ENCODE measurements at places on chromosomes 2 and 18.
A peak's percentile ranks its signal among the peaks of the same experiment; 100 is the strongest.

- DNase-seq: no peak
Observed at GRCh38 chr18:9506046-9506792, 30.9 kb downstream of the RALBP1 start.

DNA sequence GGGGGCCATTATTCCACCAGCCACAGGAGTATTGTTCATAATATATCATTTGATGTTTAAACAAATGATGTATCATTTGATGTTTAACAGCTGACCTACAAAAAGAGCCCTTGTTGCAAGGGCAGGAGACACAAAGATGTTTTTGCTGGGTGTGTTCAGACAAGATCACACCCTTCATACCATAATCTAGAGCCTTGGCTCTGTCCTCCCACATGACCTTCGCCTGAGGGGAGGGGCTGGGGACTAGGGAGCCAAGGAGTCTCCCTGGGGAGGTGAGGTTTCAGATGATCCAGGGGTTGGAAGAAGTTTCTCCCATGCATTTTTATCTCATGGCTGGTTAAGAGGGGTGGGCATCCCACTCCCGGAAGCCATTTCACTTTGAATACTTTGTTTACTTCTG, 33.5 kb downstream of the CDC42EP3 start:
- no peak for DNase-seq

DNA sequence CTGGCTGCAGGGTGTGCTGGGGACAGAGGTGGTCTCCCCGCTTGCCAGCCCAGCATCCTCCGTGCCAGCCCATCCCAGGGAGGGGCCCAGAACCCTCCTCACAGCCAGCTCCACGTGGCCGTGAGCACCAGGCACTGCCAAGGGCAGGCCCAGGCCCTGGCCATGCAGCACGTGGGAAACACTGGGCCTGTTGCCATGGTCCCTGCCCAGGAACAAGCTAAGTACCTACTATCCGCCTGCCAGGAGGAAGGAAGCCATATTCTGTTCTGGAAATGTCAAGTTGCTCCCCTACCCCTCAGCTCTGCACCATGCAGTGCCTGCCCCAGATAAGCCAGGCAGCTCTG, 250.6 kb downstream of the CYP26B1 start:
- DNase-seq: no peak

- DNase-seq: peak; percentile 41
Observed at GRCh38 chr2:137838255-137839092, 125.8 kb upstream of the HNMT start.

DNA sequence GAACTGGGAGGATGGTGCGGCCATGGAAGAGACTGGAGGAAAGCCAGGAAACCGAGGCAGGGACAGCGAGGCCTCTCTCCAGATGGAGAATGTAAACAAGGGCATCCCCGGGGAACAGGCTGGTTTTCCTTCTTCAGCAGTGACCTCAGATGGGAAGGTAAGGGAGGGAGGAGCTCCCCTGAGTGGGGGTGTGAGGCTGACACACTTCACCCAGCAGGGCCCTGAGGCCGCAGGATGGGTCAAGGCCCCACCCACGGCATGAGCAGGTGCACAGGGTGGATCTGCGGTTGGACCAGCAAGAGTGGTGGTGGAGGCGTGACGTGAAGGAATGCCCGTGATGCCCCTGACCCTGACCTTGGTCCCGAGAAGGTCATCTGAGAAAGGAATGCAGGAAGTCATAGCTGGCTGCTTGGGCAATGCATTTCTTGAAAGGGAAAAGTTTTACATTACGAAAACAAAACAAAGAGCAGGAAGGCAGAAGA, 48.1 kb downstream of the ADCY3 start:
- no peak for DNase-seq

- no peak for DNase-seq
Observed at GRCh38 chr2:2872713-2873449, 504.7 kb downstream of the EIPR1 start.

GRCh38 chr2:47056868-47057686, 98.0 kb downstream of the STPG4 start:
- no peak for DNase-seq

DNA sequence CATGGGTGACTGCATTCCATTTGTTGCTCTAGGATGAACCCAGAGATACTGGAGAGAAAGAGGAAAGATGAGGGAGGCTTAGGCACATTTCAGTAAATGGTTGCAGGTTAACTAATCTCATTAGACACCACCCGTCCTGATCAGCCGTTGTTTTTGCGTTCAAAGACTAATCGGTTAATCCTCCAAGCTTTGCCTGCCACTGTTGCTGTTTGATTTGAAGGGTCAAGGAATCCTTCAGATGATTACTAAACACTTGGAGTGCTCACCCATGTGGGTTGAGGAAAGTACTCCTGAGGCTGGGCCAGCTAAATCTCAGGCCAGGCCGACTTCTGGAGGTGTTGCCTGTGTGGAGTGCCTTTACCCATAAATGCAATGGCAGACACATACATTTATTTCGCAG, 8.6 kb downstream of the SH3RF3 start:
- no peak for DNase-seq

- DNase-seq: no peak
Observed at GRCh38 chr2:133993160-133993559, 260.7 kb upstream of the MGAT5 start.

DNA sequence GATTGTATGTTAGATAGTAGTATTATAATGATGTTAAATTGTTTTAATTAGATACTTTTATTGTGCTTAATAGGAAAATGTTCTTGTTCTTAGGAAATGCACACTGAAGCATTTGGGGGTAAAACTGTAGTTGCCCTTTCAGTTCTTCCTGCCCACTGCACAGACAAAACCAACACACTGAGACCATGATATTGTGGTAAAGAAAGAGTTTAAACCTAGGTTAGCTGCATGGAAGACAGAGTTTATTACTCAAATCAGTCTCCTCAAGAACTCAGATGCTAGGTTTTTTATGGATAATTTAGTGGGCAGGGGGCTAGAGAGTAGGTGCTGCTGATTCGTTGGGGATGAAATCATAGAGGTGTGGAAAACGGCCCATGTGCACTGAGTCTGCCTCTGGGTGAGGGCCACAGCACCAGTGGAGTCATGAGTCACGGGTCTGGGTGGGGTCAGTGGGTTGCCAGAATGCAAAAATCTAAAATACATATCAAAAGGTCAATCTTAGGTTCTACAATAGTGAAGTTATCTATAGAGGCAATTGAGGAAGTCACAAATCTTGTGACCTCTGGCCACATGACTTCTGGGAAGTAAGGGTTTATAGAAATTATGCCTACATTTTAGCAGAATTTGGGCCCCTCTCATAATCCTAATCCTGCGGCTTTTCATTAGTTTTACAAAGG, 283.4 kb upstream of the FBXO11 start:
- DNase-seq: no peak

GRCh38 chr18:3761266-3761665, 311.3 kb downstream of the TGIF1 start:
- no peak for DNase-seq

DNA sequence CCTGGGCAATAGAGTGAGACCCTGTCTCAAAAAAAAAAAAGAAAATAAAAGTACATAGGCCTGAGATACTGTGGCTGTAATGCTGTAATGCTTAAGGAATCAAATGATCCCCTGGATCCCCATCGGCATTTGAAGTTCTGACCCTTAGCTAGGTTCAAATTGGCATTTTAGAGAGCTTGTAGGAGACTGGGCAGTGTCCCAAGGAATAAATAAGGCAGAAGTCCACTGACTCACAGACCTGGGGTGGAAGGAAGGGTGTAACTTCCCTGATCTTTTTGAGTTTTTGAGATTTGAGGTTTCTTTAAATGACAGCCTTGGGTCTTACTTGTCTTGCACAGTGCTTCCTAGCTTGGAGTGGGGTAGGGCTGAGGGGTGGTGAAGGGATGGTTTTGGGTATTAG, 553.7 kb downstream of the SLC4A3 start:
- DNase-seq: no peak

DNA sequence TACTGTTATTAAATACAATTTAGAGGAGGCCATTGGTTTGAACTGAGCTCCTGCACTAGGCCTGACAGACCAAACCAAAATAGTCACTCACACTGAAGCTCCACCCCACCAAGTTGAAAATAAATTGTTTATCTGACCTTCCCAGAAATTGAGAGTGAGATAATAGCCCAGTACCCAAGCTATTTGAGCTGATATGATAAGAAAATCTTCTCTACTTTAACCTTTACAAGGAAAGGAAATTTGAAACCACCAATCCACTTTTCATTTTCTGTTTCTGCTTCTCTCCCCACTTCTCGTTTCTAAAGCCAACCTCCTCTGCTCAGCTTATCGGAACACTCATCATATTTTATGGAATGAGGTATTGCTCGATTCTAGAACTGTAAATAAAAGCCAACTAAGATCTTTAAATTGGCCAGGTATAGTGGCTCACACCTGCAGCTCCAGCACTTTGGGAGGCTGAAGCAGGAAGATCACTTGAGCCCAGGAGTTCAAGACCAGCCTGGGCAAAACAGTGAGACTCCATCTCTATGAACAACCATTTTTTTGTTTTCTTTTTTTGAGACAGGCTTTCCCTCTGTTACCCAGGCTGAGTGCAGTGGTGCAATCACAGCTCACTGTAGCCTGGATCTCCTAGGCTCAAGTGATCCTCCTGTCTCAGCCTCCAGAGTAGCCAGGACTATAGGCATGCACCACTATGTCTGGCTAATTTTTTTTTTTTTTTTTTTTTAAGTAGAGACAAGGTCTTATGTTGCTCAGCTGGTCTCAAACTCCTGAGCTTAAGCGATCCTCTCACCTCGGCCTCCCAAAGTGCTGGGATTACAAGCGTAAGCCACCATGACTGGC, 13.3 kb upstream of the GALM start:
- DNase-seq: peak; percentile 63

DNA sequence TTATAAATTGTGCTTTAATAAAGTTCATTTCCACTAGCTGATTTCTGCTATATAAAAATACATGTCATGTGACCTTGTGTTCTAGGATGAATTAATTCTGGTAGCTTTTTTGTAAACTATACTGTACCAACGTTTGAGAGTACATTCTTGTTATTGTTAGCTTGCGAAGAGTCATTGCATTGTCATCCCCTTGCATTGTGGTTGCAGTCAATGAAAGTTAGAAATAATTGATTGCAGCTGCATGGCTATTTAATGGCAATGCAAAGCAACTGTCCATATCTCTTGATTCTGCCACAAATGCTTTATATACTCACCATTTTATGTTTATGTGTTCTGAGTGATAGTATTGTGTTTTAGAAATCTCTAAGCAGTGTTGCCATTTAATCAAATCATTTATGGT, 91.6 kb downstream of the ZNF407 start:
- no peak for DNase-seq

DNA sequence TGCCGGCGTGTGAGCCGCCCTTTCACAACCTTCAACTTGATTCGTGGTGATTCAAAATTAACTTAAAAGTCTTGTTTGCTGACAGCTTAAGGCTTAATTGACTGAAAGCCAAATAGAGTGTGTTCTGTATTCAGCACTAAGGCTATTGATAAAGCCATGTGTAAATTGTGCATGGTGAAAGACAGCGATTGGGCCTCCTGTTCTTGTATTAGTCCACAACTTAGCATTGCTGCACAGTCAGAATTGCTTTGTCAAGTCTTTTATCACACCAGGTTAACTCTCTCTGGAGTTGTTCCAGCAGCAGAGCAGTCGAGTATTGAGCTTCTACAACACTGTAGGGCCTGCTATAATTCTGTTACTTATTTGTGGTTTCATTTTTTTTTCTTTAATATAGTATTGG, 210.1 kb downstream of the WDR7 start:
- DNase-seq: no peak

- no peak for DNase-seq
Observed at GRCh38 chr2:216713691-216714336, 18.5 kb upstream of the IGFBP5 start.

- no peak for DNase-seq
Observed at GRCh38 chr2:26316845-26317244, 29.1 kb upstream of the SELENOI start.

DNA sequence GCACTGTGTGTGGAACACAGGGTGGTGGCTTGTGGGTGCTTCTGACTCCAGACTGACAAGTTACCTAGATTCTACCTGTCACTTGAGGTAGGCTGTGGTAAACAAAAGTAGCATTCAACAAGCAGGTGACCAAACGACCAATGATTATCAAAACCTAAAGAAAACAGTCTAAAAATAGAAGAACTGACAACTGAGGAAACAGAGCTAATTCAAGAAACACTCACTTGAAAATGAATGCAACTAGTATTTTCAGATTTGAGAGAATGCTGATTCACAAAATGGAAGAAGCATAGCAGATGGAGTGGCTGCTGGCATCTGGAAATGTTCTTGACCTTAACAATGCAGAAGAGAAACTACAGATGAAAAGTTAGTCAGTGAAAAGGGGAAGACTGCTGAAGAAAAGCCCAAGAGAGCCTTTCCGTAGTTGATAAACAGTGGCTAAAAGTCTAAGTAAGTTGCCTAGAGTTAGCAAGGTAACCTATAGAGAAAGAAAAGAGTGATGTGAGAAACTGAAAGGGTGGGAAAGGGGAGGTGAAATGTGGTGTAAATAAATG, 170.4 kb downstream of the NCK2 start:
- DNase-seq: no peak

- DNase-seq: no peak
Observed at GRCh38 chr2:112679484-112679883, 33.7 kb downstream of the SLC20A1 start.

DNA sequence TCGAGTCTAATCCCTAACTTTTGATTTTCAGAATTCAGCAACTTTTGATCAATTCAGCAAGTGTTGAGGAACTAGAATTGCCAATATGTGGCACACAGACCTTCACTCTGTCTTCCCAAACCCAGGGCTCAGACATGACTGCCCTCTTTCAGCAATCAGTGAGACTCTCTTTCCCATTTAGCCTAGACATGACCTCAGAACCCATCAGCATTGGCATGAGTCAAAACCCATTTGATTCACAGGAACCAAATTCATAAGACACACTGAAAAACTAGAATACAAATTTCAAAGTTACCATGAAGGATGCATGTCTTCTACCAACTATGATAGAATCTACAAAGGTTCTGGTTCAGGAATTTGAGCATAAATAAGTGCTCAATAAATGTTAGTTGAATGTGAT, 113.6 kb upstream of the MAP3K20 start:
- DNase-seq: no peak

DNA sequence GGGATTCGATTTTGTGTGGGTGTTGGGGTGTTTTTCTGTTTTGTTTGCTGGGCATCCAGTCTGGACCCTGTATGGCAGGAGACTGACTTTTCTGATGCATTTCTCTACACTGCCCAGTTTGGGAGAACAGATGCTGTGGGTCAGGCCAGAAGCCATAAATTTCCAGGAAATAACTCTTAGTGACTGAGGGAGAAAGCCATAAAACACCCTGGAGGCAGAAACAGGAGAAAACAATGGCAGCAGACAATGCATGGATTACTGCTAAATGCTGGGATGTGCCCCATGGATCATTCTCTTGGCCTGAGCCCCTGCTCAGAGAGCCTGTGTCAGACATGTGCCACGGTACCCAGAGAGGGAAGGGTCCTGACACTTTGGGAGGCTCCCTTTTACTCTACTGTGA, 133.6 kb upstream of the CAPN13 start:
- no peak for DNase-seq

GRCh38 chr18:80246445-80247392, 595 bp downstream of the PARD6G start:
- DNase-seq: no peak

All from activated CD4-positive, alpha-beta T cell treated with anti-CD3 and anti-CD28 coated beads, Interleukin-2, Interleukin-4, amounts not matched to agents 100 ng/mL and 50 ng/mL, durations not matched to agents 16 hours and 8 hours (primary cell).